GM13977 (cell line): ENCODE measurements at places on chromosomes 16 and 17.

DNA sequence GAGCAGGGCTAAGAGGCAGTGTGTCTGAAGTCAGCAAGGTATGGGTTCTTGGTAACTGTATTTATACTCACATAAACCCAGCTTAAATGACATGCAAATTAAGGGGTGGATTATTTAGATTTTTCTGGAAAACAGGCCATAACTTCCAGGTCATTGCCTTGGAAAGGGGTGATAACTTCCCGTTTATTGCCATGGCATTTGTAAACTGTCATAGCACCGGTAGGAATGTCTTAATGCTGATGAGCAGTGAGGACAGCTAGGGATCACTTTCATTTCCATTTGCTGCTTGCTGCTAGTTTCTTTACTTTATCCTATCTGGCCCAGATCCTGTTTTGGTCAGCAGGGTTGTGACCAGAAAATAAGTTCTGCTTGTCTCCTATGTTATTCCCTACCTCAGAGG, 1336.7 kb downstream of the CDH11 start:
- DNase-seq = no peak

DNA sequence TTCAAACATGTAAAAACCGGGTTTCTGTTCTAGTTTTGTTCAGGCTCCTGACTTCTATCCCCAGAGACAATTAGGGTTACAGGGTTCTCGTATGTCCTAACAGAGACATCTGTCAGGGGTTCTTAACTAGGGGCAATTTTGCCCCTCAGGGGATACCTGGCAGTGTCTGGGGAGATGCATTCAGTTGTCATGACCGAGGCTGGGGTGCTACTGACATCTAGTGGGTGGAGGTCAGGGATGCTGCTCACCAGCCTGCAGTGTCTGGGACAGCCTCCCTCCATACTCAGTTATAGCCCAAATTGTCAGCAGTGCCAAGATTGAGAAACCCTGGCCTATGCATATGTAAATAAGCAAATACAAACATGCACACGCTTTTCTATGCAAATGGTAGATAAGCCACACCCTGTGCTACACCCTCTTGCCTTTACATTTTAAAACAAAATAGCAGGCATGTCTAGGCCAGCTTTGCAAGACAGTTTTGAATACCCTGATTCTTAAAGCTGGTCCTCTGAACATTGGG, 37.4 kb downstream of the CLEC16A start:
- DNase-seq = peak; percentile 57

GRCh38 chr16:5200123-5200522, 102.5 kb upstream of the EEF2KMT start:
- no peak for DNase-seq

- DNase-seq = no peak
Measured at GRCh38 chr17:43857141-43857540, 10.2 kb downstream of the CD300LG start.

DNA sequence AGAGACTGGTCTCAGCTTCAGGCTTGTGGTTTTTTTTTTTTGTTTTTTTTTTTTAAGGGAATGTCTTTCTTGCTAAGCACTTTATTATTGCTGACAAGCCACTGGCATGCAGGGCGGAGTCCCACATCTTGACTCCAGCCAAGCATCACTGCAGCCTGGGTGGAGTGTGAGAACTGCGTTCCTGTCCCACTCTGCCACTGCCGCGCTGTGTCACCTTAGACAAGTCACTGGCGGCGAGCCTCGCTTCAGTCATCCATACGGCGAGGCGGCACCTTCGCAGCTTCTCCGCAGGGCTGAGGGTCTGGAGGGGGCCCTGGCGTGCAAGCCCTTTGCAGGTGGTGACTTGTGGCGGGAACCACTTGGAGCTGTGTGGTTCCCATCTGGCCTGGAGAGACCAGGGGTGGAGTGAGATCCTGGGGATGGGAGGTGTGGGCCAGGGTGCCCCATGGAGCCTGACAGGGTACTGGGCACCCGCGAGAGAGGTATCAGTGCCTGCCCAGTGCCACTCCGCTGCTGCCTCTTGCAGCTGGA, 99.1 kb upstream of the CIBAR2 start:
- no peak for DNase-seq

- DNase-seq = no peak
Measured at GRCh38 chr17:871751-872519, 89.8 kb downstream of the MRM3 start.

DNA sequence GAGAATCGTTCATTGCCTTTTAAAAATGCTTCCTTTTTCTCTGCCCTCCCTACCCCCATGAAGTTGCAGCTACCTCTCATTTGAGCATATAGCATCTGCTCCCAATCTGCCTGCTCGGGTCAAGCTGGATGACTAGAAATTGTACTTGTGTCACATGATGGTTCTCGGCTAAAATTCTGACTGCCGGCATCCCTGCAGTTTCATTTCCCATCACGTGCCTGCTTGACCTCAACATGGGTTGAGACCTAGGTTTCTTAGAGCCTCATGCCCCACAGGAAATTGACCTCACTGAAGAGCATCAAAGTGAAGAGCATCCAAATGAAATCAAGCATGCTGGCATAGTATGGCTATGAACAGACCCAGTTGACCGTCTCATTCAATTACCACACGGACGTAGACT, 581.6 kb upstream of the PSMD7 start:
- DNase-seq = no peak

- peak; percentile 82 for DNase-seq
Measured at GRCh38 chr17:76383546-76384221, 725 bp upstream of the SPHK1 start.

- DNase-seq = no peak
Measured at GRCh38 chr16:86363057-86363490, 147.3 kb upstream of the FOXF1 start.

DNA sequence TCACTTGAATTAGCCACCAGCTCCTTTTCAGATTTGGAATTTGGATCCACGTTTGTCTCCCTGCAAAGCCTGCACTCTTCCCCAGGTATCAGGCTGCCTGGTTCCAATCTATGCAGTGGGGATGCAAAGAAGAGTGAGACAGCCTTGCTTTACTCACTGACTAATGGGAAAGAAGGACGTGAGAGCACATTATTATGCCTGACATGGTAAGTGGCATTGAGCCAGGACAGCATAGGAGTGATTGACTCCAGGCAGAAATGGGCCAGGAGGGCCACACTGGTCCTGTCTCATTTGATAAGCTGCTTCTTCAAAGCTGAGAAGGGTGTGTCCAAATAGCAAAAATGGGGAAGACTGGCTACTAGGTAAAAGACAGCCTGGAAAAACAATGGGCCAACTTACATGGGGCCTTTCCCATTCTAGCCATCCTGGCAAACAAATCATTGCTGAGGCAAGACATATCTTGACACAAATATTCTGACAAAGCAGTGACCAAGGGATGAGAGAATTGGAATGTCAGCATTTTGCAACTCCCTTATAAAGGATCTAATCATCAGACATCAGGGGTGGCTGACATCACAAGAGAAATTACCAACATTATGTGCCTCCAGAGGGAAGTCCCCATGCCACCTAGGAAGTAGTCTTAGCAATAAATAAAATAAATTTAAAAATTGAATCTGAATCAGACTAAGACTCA, 38.6 kb downstream of the CDH11 start:
- DNase-seq = no peak

GRCh38 chr16:90007015-90007414, 12.2 kb downstream of the DBNDD1 start:
- no peak for DNase-seq

- no peak for DNase-seq
Measured at GRCh38 chr16:77881355-77882030, 93.1 kb downstream of the VAT1L start.

DNA sequence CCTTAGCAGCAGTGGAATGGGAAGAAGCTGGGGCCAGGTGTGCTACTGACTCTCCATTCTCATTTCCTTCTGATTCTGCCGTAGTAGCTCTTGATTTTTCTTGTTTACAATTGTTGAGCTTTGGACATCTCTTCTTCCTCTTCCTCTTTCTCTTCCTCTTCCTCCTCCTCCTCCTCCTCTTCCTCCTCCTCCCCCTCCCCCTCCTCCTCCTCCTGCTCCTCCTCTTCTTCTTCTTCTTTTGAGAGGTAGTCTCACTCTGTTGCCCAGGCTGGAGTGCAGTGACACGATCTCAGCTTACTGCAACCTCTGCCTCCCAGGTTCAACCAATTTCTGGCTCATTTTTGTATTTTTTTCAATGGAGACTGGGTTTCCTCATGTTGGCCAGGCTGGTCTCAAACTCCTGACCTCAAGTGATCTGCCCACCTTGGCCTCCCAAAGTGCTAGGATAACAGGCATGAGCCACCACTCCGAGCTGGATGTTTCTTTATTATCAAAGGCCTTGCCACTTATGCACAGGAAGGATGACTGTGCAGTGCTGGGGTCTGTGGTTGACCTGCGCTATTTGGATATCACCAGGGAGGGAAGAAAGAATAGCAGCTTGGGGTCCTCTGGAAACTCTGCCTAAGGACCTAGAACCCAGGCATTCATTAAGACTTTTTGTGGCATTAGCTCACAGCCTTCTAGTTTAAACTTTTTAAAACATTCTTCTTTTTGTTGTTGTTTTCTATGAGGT, 127.8 kb upstream of the KCNJ16 start:
- DNase-seq = no peak

DNA sequence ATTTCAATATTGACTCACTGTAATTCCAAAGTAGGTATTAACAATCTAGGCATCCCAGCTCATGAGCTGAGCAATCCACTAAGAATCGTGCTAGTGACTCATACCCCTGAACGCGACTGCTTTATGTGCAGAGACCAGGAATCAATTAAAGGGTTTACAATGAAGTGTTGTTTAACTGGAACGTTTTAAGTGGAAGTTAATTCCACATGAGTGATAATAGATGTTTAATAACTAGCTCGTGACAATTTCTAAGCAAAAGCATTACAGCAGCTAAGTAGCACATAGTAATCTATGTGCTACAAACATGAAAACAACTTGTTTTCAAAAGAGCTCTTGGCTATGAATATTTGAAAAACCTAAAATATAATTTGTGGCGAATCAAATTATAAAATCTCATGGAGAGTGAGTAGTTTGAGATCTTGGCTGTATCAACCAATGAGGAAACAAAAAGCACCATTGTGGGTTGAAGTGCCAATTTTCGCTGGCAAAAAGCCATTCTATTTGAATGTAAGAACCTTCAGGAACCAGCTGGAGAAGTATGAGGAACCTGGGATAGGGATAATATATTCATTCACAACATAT, 9.4 kb downstream of the GJC1 start:
- DNase-seq = no peak

DNA sequence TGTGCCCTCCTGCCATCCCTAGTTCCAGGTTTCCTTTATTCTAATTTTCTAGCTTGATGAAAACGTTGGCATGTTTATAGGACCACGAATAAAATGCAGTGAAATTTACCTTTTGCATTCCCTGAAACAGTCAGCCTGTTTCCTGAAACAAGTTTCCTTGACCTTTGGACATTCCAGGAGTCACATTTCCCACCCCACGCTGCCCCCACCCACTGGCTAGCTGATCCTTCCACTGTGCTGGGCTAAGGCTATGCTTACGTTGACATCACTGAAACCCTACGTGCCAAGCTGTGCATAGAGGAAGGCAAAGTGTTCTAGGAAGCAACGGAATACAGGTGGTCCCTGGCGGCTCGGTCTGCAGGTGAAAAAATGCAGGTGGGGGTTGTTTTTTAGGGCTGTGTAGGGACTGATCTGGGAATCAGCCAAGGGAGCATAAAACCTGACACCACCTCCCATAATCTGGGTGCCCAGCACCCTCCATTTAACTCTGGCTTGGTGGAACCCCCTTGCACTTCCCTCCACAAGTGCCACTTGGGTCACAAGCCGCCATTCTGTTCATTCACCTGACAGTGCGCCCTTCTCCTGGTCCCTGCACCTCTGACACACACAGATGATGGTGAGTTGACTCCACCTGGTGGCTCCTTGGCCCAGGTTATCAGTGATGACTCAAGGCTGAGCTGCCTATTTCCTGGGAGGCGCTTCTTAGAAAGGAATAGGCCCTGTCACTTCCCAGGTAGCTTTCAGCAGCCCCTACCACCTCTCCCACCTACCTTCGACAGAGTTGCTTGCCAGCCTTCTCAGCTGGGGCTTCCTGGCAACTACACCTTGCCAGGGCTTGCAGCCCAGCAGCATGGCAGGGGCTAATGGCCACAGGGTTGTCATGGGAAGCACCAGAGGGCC, 83.7 kb downstream of the N4BP1 start:
- DNase-seq = peak; percentile 73

- no peak for DNase-seq
Measured at GRCh38 chr16:87734644-87735043, 31.1 kb downstream of the KLHDC4 start.

GRCh38 chr17:65588181-65588808, 26.8 kb upstream of the AXIN2 start:
- no peak for DNase-seq

DNA sequence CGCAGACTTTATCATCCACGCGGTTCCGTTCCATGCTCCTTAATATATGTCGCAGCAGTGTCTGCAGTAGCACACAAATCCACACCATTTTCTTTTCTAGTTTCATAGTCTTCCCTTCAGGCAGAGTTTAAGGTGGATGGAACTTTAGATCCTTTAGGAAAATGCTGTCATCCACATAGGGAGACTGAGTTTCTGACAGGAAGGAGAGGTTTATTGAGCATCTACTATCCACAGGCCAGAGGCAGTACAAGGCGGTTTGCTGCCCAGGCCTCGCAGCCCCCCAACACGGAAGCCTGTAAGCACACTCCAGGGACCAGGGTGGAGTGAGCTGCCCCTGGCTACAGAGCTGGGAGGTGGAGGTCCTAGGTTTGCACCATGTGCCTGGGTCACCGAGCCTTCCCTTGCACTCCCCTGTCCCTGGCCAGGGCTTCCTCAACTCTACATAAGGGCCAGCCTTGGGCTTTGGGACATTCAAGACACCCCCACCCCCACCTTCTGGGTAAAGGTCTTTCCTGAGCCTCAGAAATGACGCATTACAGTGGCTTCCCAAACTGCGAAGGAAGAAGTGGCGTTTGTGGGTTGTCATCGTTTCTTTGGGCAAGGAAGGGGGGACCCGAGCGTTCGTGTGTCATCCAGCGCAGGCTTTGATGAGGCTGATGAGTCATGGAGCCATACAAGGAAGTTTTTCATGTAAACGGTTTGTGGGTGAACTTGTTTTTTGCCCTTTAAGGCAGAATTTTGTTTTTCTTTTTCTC, 146.5 kb upstream of the PLCG2 start:
- no peak for DNase-seq

- no peak for DNase-seq
Measured at GRCh38 chr16:78421181-78421708, 321.8 kb downstream of the WWOX start.

DNA sequence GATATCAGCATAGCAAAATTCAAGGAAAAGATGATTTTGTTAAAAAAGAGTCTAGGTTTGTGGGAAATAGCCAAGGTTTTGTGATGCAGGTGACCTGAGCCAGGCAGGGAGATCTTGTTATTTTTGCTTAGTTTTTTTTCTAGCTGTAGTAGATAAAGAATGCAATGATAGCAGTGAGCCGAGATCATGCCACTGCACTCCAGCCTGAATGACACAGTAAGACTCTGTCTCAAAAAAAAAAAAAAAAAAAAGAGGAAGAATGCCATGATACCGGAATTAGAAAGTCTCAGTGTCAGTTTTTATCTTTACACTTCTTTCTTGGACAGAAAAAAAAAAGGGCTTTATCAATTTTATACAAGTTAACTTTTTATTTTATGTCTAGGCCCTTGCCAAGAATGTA, 27.5 kb downstream of the TMEM238L start:
- DNase-seq = no peak

- no peak for DNase-seq
Measured at GRCh38 chr16:69319381-69319780, 8.2 kb downstream of the VPS4A start.

- DNase-seq = no peak
Measured at GRCh38 chr16:66886914-66887313, 6.6 kb downstream of the PDP2 start.
